ENCODE measurements at places on chromosomes 1 and 21. TPM values are rescaled to one million over a fixed set of nuclear protein-coding genes. Genes with fewer than 3 reads are reported as not detected.
A peak's percentile ranks its signal among the peaks of the same experiment; 100 is the strongest.

Gene UTS2
- total RNA-seq, result not detected

Gene FAM177B
- total RNA-seq, result not detected

Gene SLC1A7
- total RNA-seq, result not detected

Gene DHRS3
- 135 TPM for total RNA-seq

Gene ADAMTS5
- total RNA-seq, result not detected

Gene NID1
- total RNA-seq, result 0.07 TPM

Gene SYCP1
- total RNA-seq, result not detected

Gene TMEM240
- 0.74 TPM for total RNA-seq

Gene ZNF648
- not detected for total RNA-seq

Gene TRABD2B
- not detected for total RNA-seq

Gene NUP210L
- not detected for total RNA-seq

Gene APOBEC4
- total RNA-seq, result not detected

GRCh38 chr1:10522322-10522860, 47.6 kb downstream of the PEX14 start:
- no peak for DNase-seq

GRCh38 chr1:182698971-182699370, 14.6 kb upstream of the RGS8 start:
- no peak for DNase-seq

DNA sequence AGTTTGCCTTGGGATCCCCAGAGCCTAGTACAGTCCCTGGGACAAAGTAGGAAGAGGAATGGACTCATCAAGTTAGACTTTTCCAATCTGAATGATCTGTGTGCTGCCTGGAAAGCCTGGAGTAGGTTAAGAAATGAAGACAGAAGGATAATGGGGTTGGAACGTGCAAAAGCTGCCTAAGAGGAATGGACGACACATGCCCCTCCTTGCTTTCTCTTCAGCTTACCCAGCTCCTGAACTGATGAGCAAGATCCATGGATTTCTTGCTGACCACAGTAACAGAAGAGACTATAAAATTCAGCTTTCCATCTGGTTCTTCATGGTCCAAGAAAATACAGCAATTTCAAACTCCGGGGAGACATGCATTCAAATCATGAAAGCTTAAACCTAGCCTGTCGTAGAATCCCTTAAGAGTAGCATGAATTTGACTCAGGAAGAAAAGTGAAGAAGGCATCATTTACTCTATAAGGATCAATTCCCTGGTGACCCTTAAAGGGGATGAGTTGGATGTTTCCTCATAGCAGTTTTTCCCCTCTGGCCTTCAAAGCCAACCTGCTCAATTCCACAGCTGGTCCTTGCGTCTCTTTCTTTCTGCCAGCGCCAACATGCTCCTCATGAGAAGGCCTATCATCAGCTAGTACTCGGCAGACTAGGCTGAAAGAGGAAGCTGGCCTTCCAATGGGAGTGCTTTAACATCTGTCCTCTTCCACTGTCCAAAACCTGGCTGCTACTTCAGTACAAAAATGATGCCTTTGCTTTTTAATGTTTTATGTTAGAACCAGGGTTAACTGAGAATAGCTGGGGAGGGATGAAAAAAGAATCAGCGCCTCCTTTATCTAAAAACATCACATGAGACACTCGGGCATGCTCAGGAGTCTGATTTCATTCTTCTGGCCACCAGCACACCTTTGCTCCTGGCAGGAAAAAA, 5.7 kb upstream of the PEF1 start:
- no peak for DNase-seq

DNA sequence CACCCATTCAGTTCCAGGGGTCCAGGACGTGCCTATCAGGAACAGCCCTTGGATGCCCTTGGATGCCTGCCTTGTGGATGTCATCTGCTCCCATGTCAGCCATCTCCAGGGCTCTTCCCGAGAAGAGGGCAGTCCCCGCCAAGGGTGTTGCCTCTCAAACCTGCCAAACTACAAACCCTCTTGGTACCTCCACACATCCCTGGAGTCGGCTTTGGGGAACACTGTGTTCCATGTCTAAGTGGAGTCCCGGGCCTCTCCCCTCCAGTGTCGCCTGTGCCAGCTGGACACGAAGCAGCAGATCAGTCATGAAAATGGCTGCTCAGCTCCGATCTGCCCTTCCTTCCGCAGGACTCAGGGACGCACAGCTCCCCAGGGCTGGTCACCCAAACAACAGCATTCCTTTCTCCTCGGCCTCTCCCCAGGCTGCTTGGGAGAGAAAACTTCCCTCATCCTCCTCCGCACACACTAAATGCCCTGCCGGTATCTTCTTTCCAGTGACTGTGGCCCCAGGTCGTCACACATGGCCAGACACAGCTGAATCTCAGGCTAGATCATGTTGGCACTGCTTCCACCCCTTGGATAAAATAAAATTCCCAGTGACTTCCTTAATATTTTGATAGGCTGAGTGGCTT, 53.4 kb downstream of the GALNT2 start:
- no peak for DNase-seq

DNA sequence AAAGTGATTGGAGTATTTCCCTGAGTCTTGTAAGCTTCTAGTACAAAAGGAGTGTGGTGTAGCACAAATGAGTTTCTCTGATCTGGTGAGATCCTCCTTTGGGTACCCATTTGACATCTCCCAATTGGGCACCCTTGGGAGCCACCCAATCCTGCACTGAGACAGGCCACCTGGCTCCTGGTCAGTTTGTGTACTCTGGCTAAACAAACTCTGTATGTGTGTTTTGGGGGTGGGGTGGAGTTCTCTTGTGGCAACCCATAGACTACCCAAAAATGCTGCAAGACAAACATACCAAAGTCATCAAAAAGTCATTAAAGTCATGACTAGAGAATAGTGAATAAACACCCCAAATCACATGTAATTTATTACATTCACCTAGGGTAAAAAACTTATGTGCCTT, 8.4 kb upstream of the HIVEP3 start:
- no peak for DNase-seq

- no peak for DNase-seq
These were observed 5.6 kb downstream of the AK4 start for GRCh38 chr1:65153635-65154034.

DNA sequence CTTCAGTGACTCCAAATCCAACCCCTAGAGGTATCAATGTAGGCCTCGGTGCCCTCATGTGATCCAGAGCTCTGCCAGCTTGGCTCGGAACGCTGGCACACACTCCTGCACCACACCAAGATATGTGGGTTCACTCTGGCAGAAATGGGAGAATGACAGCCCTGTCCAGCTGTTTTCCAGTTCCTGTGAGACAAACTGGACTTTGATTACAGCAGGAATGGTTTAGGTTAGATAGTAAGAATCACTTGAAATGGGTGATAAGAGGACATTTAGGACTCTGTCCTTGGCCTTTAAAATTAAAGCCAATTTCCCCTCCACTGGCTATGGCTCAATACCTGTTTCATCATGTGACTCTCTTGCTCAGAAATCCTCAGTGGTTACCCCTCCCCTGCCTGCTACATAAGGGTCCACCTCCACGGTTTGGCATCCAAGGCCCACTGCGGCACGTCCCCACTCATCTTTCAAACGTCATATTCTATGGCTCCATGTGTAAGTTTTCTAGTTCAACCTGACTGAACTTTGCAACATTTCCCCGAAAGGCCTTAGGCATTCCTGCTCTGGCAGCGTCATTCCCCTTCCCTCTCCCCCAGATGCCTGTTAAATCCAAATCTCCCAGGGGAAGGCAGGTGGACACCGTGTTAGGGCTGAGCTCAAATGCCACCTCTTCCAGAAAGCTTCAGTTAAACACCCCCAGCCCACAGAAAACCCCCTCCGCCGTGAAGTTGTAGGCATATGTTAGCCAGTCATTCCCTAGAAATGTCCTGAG, 44.7 kb downstream of the PLEKHA6 start:
- no peak for DNase-seq

DNA sequence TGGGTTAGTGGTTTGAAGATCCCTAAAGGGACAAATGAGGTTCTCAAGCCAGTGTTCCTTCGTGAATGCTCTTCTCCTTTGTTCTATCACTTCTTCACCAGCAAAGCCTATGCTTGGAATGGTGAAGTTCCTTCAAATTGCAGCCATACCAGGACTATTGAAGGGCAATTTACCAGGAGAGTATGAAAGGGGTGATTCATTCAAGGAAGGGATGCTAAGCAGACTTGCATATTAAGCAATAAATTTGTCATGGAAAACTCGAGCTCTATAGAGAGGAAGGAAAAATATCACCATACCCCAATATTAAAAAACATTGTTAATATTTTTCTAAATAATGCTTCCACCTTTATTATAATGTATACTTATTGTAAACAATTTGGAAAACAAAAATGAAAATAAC, 9.3 kb upstream of the TSNAX start:
- DNase-seq, result no peak

DNA sequence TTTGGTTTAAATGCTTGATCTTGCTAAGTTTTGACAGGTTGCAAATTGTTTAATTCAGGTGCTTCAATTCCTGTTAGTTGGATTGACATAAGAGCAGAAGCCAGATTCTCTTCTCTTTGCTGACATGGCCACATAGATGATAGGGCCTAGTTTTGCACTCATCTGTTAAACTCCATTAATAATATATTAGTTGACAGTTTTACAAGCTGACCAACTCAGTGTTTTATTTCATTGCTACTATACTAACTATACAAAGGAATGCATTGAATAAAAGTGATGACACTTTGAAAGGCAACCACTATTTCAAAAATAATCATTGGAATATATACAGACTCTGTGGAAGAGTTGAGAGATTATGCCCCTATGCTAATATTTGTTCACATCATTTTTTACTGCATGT, 255.6 kb upstream of the DPYD start:
- DNase-seq, result no peak

GRCh38 chr21:44018813-44019567, 6.9 kb downstream of the TRAPPC10 start:
- peak; percentile 46 for DNase-seq

- no peak for DNase-seq
These were observed 22.5 kb downstream of the WNT3A start for GRCh38 chr1:228029281-228029680.

DNA sequence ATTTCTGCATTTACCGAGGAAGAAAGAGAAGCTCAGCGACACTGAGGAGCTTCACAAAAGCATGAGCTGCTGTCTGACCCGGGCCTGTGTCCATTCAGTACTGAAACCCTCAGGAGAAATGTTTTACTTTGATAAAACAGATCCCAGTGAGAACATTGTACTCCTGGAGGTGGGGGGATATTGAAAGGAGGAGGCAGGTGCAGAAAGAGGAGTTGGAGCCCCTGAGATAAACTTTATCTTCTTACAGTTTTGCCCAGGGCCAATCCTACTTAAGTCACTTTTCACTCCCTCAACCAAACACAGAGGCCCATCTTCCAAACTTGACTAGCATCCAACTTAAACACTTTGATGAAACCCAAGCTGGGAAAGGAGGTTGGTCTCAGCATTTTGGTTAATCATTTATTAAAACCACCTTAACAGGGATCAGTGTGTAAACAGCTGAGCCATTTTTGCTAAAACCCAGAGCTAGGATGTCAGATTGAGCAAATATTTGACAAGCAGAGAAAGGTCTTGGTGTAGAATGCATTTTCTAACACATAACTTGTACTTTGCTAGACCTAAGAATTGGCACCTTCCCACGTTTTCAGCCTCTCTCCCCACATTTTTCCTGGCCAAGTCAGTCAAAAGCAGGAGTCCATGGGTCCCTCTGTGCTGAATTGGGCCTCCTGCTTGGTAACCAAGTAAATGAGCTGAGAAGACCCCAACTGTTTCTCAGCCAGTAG, 32.5 kb upstream of the SARS1 start:
- DNase-seq, result no peak

GRCh38 chr21:45622416-45623097, 21.0 kb upstream of the PCBP3 start:
- DNase-seq, result no peak

- DNase-seq, result no peak
These were observed 5.6 kb upstream of the ZNF496 start for GRCh38 chr1:247337250-247337746.

DNA sequence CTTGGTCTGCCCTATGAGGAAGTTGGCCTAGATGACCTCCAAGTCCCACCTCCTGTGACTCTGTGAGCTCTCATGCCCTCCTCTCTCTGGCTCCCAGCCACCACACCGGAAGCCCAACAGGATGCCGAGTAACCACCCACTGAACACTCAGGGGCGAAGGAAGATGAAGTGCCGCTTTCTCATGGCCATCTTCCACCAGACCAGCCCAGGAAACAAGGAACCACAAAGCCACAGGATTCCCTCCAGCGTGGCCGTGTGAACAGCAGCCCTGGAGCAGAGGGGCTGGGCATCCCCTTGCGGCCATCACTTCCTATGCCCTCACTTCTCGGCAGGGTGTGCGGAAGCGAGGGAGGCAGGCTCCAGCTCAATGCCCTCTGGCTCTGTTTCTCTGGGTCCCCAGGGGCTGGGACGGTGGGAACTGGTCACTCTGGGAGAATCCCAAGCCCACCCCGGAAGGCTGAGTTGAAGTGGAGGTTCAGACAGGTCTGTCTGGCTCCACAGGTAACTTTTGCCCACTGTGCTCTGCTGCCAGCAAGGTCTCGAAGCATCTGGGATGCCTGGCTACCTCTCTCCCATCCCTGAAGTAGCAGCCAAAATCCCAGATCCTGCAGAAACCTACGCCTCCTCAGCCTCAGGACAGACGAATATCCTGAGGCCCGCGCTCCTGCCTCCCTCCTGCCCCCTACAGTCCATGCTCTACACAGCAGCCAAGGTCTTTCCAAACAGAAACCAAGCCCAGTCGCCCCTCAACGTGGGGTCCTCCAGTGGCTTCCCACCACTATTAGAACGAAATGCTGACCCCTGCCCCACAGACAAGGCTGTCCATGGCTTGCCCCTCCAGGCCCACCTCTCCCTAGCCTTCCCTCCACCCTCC, 44.2 kb upstream of the ECE1 start:
- DNase-seq, result peak; percentile 90

GRCh38 chr1:183551924-183552323, 38.3 kb downstream of the NCF2 start:
- no peak for DNase-seq

DNA sequence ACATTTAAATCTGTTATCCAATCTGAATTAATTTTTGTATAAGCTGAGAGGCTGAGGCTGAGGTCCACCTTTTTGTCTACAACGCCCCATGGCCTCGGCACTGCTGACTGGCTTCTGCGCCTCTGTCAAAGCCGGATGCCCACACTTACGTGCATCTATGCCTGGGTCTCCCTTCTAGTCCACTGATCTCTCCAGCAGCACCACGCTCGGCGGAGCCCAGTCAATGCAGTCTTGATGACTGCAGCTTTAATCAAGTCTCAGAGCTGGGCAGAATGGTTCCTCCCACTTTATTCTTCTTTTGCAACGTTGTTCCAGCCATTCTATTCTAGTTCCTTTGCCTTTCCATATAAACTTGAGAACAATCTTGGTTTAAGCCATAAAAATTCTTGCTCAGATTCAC, 9.4 kb downstream of the PRDM15 start:
- no peak for DNase-seq

- DNase-seq, result peak; percentile 57
These were observed 12.3 kb downstream of the LAPTM5 start for GRCh38 chr1:30745156-30745833.

GRCh38 chr1:31745946-31746670, 18.0 kb downstream of the ADGRB2 start:
- no peak for DNase-seq

Data from activated CD8-positive, alpha-beta T cell treated with anti-CD3 and anti-CD28 coated beads for 36 hours (primary cell).